ENCODE measurements at places on chromosomes 1 and 21.

DNA sequence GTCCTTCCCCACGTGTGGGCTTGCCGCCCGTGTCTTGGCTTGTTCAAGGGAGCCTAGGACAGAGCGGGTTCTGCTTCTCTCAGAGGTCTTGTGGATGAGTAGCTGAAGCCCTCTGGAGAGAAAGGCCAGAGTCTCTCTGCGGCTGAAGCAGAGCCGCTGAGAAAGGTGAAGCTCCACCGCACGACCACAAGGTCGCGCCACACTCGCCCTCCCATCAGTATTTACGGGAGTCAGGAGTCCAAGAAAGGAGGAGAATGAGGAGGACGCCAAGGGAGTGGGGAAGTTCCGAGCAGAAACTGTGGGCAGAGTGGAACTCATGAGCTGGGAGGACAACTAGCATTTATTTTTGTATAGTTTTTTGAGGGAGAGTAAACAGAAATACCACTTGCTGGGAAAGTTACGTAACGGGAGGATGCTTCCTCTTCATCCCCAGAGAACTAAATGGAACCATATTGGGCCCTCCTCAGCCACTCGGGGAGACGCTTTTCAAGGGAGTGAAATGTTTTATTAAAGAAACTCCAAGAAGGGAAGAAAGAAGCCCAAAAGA is 51.6 kb upstream of the HAO2 start:
- no peak for DNase-seq

DNA sequence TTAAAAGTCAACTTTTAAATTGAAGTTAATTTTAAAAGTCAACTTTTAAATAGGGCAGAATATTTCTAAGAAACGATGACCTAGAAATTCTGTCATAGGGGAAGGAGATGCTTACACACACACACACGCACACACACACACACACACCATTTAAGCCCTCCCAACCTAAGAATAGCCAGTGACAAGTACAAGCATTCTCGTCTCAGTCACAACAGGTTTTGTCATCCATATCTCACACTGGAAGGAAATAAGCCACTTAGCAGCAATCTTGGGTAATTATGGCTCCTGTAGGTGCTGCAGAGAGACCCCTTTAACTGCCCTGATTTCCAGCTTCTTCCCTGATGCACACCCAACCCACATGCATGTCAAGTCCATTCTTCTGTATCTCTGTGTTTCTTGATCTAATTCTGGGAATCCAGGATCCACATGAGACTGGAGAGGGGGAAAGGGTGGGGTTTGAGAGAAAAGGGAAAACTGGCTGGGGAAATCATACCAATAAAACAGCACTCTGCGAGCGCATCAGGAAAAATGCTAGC is 338.1 kb downstream of the PAPPA2 start:
- no peak for DNase-seq

- no peak for DNase-seq
Observed at GRCh38 chr1:54652168-54652567, 10.6 kb downstream of the MROH7 start.

DNA sequence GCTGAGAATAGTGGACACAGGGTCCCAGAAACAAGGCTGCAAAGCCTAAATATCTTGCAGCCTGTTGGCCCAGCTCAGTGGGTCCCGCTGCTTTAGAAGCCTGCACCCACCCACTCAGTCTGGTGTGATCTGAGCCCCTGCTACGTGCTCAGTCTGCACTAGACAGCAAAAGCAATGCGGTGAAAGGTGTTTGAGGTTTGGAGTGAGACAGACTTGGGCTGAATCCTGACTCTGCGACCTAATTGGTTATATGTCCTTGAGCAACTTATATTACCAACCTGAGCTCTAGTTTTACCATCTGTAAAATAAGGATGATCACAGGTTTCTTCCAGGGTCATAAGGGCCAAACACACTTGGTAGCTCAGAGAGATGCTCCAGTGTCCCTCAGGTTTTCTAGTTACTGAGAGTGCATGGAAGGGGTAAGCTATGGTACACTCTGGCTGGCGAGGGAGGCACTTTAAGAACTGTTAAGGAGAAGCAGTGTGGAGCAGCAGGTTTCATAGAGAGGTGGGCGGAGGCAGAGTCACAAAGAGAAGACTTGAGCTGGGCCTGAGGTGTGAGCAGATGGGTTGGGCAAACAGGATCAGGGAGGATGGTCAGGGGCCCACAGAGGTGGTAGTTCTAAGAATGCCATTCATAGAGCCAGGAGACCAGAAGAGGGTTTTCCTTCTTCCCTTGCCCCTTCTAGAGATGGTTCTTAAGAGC is 10.1 kb downstream of the TMEM200B start:
- DNase-seq = no peak

- DNase-seq = no peak
Observed at GRCh38 chr21:38766987-38767722, 38.6 kb upstream of the ETS2 start.

- DNase-seq = no peak
Observed at GRCh38 chr21:38325731-38326420, 69.1 kb downstream of the KCNJ15 start.

DNA sequence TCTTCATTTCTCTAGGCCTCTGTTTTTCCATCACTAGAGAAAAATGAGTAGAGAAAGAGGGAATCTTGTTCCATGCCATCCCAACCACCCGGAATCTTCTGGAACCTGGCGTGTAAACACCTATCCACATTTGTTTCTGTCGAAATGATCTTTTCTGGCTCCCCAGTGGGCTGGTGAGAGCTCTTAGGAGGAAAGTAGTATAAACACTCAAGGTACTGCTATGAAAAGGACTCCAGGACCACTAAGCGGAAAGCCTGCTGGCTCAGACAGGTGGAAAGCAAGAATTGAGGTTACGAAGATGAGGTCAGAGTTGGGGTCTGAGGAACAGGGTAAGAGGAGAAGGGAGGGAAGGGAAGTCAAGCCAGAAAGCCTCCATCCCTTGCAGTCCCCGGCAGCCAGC is 90.8 kb downstream of the PLXNA2 start:
- no peak for DNase-seq

GRCh38 chr1:206691604-206692003 is 6.9 kb downstream of the MAPKAPK2 start:
- no peak for DNase-seq

- DNase-seq = no peak
Observed at GRCh38 chr1:183607322-183607980, 17.2 kb upstream of the NCF2 start.

- no peak for DNase-seq
Observed at GRCh38 chr1:152745289-152745704, 12.5 kb upstream of the KPRP start.

- DNase-seq = peak; percentile 93
Observed at GRCh38 chr1:58584082-58584895, 7.2 kb upstream of the TACSTD2 start.

- no peak for DNase-seq
Observed at GRCh38 chr1:16267690-16268180, 30.8 kb upstream of the CPLANE2 start.
